ENCODE measurements at places on chromosomes 1 and 21. TPM values are rescaled to one million over a fixed set of nuclear protein-coding genes. Genes with fewer than 3 reads are reported as not detected.

DNA sequence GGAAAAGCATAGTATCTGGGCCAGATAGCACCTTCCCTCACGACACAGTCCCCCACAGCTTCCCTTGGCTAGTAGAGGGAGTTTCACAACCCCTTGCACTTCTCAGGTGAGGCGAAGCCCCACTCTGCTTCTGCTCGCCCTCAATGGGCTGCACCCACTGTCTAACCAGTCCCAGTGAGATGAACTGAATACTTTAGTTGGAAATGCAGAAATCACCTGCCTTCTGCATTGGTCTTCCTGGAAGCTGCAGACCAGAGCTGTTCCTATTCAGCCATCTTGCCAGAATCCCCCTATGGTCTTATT lies 243.2 kb upstream of the FAM78B start:
- no peak for DNase-seq
- no peak overlapping the region for H3K4me3 ChIP-seq
- H3K36me3 ChIP-seq: no peaks in the 10 kb centered on the region

DNA sequence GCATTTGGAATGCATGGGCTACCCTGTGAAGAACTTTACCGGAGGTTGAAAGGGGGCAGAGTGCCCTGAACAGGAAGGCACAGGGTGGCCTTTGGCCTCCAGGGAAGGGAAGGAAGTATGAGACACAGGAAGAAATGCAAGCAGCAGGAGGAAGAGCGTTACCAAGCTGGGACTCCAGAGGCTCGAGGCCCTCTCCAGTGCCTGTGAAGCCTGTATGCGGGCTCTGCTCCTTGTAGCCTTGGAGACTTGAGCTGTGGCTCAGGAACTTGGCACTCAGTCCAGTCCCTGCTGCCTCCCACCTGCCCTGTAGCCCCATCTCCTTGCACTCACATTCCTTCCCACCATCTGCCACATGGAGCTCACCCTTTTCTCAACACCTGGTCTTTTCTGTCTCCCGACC lies 33.5 kb upstream of the RNF19B start:
- no peaks in the 10 kb centered on the region for H3K27me3 ChIP-seq
- peaks cover 25% of the 10 kb centered on the region for H3K4me1 ChIP-seq
- no peaks in the 10 kb centered on the region for H3K36me3 ChIP-seq
- no peak overlapping the region for H3K4me3 ChIP-seq
- peak overlapping the region; percentile 29 for H3K27ac ChIP-seq

- no peak for DNase-seq
- no peak overlapping the region for H3K4me3 ChIP-seq
- H3K27me3 ChIP-seq: no peaks in the 10 kb centered on the region
- no peaks in the 10 kb centered on the region for H3K4me1 ChIP-seq
- H3K36me3 ChIP-seq: no peaks in the 10 kb centered on the region
- H3K27ac ChIP-seq: no peak overlapping the region
These were observed 157.0 kb upstream of the ZNHIT6 start for GRCh38 chr1:85865213-85865612.

DNA sequence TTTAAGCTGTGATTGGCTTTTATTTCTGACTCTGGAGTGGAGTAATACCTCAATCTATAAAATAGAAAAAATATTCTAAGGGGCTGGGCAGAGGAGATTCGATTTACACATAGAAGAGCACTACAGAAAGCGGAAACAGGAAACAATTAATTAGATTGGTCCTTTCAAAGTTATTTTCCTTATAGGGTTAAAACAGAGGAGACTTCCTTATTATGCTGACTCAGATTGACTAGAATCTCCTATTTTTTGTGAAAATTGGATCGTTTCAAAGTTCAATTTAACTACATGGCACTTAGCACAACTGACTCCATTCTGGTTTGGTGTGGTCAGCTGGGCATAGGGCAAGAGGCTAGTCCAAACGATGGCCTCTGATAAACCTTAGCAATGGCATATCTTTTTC lies 48.3 kb upstream of the NCAM2 start:
- H3K4me1 ChIP-seq: no peaks in the 10 kb centered on the region
- H3K4me3 ChIP-seq: no peak overlapping the region
- H3K27me3 ChIP-seq: no peaks in the 10 kb centered on the region
- no peaks in the 10 kb centered on the region for H3K36me3 ChIP-seq

DNA sequence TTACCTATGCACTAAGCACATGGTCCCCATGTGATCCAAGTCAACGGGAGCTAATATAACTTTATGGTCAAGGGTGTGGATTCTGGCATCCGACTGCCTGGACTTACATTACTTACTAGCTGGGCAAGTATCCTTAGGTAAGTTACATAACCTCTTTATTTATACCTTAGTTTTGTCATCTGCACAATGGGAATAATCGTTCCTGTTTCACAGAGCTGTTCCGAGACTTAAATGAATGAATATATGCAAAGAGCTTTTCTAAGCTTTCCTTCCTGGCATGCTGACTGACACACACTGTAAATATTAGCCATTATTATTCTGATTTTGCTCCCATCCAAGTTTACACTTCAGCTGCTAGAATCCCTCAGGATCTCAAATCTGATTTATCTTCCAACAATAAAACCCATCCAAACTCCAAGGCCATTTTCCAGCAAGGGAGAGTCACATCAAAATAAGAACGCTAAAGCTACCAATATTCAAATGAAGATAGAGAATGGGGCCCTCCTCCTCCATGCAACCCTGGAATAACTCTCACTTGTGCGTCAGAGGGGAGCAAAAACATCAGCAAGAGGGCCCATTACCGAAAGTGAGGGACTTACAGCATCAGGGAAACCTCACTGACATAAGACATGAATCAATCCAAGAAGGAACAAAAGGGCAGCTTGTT lies 115.6 kb upstream of the KAZN start:
- H3K36me3 ChIP-seq: no peaks in the 10 kb centered on the region
- H3K27ac ChIP-seq: no peak overlapping the region
- no peaks in the 10 kb centered on the region for H3K4me1 ChIP-seq
- DNase-seq: no peak

DNA sequence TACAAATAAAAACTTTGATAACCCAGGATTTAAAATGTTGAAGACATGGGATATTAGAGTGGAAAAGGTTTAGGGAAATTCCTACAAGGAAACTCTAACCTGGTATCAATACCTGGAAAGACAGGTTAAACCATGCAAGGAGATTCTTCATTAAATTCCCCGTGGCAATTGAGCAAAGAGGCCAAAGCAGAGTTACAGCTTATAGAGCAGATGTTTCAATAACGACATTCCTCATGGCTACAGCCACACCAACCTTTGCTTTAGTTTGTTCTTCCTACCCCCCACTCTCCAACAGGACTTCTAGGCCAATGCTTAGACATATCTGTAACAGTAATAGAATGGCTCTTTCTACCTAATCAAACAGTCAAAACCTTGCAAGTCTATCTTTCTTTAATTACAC lies 271.3 kb downstream of the COL11A1 start:
- no peaks in the 10 kb centered on the region for H3K36me3 ChIP-seq
- H3K4me3 ChIP-seq: no peak overlapping the region
- H3K27ac ChIP-seq: no peak overlapping the region
- no peak for DNase-seq

The ITGB2 gene
- total RNA-seq: 172 TPM

The CNIH3 gene
- total RNA-seq: 1.7 TPM

The MYOG gene
- total RNA-seq: not detected

The LMNA gene
- 188 TPM for total RNA-seq

The NR1I3 gene
- total RNA-seq: not detected

Measured in GM12878 (cell line).